ENCODE measurements at places on chromosomes 12 and 14.

DNA sequence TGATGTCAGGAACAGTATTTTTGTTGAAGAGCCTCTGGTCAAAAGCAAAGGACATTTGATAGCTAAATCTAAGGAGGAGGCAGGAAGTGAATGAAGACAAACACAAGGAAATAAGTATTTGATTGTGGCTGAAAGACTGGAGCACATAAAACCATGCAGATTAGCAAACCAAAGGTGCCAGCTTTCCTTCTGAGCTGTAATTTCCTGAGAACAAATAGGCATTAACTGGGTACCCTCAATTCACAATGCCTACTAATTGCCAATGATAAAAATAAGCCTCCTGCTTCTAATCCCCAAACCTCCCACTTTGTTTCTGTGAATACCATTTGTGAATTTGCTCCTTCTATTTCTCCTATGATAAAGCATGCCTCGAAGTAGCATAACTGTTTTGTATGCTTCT is 1279.6 kb upstream of the USP15 start:
- no peaks in the 10 kb centered on the region for H3K27me3 ChIP-seq
- DNase-seq, result no peak
- no peaks in the 10 kb centered on the region for H3K36me3 ChIP-seq
- no peak overlapping the region for H3K27ac ChIP-seq
- no peaks in the 10 kb centered on the region for H3K4me1 ChIP-seq
- no peak overlapping the region for H3K4me3 ChIP-seq

DNA sequence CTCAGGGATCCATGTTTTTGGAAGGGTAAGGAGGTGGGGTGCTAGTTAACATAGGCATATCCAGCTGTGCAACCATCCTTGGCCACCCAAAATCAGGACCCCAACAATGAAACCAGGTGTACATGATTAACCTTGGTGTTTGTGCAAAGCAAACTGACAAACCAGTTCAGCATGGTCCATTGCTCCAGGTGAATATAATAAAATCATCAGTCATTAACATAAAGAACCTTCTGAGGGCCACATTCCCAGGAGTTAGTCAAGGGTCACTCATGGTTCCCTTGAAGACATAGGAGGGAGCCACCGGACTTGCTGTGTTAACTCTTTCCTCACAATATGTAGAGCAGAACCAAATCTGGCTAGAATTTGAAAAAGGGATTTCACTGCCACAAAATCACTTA is 17.8 kb downstream of the SLC38A2 start:
- H3K4me3 ChIP-seq, result no peak overlapping the region
- peaks cover 15% of the 10 kb centered on the region for H3K36me3 ChIP-seq
- no peak overlapping the region for H3K27ac ChIP-seq
- peaks cover 11% of the 10 kb centered on the region for H3K4me1 ChIP-seq

DNA sequence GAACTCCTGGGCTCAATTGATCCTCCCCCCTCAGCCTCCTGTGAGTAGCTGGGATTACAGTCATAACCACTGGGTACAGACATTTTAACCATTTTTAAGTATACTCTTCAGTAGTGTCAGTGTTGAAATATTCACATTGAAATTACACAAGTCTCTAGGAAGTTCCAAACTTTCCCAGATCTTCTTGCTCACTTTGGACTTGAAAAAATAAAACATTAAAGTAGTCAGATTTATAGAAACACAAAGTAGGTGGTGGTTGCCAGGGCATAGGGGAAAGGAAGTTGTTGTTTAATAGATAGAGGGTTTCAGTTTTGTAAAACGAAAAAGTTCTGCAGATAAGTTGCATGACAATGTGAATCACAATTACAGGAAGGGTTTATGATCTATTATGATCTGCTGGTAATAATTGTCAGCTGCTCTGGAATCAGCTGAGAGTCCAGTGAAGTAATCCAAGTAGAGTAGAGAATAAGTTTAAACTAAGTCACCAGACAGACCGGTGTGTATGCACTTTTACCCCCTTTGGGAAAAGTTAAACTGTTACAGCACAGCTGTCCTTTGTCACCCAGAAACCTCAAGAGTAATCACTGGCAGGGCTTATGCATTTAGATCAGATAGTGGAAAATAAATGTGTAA is 27.4 kb downstream of the PCNX1 start:
- peaks cover 39% of the 10 kb centered on the region for H3K4me1 ChIP-seq
- no peak for DNase-seq
- H3K36me3 ChIP-seq, result peaks cover 15% of the 10 kb centered on the region

DNA sequence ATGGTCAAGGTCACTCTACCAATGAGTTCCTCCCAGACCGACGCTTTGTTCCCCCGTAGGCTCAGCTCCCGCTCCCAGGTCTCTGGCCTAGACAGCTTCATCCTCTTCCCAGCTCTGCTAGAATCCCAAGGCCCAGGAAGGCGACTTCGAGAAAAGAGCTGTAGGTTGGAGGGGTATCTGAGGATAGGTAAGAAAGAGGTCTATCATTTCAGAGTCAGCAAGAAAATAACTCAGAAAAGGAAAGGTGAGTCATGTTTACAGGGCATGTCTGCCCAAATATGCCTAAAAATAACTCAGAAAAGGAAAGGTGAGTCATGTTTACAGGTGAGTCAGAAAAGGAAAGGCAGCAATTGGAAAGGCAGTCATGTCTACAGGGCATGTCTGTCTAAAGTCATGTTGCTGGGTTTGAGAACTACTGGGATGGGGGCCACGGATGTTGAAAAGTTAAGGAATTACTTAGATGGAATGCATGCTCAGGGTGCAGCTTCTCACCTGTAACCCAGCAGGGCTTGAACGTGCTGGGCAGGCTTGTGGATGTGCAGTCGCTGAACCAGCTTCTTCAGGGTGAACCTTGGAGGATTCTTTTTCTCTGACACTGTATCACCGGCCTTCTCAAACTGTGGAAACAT is 12.2 kb downstream of the TEP1 start:
- H3K27me3 ChIP-seq, result no peaks in the 10 kb centered on the region
- no peak for DNase-seq
- peak overlapping the region; percentile 42 for H3K27ac ChIP-seq
- peaks cover 15% of the 10 kb centered on the region for H3K4me1 ChIP-seq
- H3K4me3 ChIP-seq, result no peak overlapping the region
- H3K36me3 ChIP-seq, result peaks cover 45% of the 10 kb centered on the region

DNA sequence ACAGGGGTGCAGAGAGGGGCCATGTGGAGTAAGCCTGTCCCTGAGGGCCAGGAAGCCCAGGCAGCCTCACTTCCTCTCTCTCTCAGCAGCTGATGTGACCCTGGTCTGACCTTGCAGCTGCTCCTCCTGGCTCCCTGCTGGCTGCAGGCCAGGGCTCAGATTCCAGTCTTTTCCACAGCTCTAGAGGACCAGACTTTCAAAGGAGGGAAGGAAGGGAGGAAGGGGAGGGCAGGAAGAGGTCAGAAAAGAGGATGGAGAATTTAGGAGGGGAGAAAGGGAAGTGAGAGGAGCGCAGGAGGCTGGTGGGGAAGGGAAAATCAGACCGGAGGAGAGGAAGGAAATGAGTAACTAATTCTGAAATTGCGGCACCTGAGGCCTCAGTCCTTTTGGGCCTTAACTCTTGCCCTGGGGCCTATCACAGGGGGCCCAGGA is 40.9 kb upstream of the VASH1 start:
- H3K36me3 ChIP-seq, result no peaks in the 10 kb centered on the region
- peaks cover 4% of the 10 kb centered on the region for H3K4me1 ChIP-seq
- H3K27me3 ChIP-seq, result peaks cover 11% of the 10 kb centered on the region
- no peak for DNase-seq
- H3K4me3 ChIP-seq, result no peak overlapping the region

DNA sequence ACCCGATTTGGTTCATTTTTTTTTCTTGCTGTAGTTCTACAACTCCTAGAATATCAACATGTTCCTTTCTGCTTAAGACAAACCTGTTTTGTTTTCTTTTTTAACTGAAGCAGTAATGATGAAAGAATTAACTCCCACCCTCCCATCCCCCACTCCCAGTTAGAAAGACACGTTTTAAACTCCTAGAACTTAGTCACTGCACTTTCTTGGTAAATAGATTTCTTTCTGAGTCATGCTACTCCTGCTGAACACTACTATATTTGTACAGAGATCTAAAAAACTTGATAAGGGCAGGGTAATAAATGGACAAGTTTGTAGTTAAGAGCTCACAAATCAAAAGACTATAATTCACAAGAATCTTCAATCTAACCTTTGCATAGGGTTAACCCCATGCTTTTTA is 118.9 kb upstream of the PTPRB start:
- H3K4me1 ChIP-seq, result no peaks in the 10 kb centered on the region
- no peak overlapping the region for H3K4me3 ChIP-seq
- peaks cover 7% of the 10 kb centered on the region for H3K27me3 ChIP-seq
- no peak for DNase-seq
- no peaks in the 10 kb centered on the region for H3K36me3 ChIP-seq

DNA sequence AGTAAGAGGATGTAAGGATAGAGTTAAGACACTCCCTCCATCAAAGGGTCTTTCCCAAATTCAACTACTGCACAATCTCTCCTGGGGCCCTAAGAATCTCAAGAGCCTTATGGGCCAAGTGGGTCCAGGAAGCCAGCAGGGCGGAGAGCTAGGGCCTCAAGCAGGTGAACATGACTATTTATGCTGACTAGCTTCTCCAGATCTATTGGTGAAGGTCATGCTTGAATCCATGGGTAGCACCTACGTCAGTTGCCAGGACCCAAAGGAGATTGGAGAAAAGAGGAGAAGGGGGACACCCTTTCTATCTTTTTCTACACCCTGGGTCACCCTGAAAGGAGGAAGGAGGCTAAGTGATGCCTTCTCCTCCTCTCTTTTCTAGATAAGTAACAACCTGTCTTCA is 534.2 kb upstream of the MIS18BP1 start:
- H3K36me3 ChIP-seq, result no peaks in the 10 kb centered on the region
- H3K27ac ChIP-seq, result no peak overlapping the region
- no peak overlapping the region for H3K4me3 ChIP-seq
- no peak for DNase-seq
- H3K4me1 ChIP-seq, result no peaks in the 10 kb centered on the region
- H3K27me3 ChIP-seq, result no peaks in the 10 kb centered on the region

DNA sequence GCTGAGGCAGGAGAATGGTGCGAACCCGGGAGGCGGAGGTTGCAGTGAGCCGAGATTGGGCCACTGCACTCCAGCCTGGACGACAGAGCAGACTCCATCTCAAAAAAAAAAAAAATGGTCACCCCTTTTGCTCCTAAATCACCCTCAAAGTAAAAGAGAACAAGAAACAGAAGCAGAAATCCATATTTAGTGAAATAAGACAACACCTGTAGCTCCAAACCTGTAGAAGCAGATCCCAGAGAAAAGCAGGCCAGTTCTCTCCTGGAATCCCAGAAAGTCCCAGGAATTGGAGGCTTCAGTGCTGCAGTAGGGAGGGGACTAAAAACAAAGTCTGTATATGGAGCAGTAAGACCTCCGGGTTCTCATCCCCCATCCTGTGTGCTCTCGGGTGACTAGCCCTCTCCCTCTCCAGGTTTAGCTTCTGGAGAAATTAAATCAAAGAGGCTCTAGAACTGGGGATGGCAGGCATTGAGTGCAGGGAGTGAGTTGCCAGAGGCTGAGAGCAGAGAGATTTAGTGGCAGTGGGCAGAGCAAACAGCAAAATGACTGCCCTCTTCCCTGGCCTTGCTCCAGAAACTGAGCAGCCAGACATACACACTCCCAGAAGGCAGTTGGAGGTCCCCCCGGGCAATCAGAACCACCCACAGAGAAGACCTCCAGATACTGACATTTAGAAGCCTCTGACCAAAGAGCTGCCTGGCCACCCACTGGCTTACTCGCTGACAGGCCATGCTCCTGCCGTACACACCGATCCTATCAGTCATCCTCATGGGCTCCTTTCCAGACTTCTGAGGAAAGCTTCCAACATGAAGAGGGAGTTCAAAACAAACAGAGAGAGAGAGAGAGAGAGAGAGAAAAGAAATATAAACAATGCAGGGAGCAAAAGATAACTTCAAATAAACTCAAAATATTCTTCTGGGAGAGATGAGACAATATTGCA is 6.3 kb upstream of the MLXIP start:
- peaks cover 22% of the 10 kb centered on the region for H3K4me1 ChIP-seq
- H3K27ac ChIP-seq, result no peak overlapping the region
- no peak for DNase-seq
- no peak overlapping the region for H3K4me3 ChIP-seq
- H3K36me3 ChIP-seq, result peaks cover 2% of the 10 kb centered on the region

DNA sequence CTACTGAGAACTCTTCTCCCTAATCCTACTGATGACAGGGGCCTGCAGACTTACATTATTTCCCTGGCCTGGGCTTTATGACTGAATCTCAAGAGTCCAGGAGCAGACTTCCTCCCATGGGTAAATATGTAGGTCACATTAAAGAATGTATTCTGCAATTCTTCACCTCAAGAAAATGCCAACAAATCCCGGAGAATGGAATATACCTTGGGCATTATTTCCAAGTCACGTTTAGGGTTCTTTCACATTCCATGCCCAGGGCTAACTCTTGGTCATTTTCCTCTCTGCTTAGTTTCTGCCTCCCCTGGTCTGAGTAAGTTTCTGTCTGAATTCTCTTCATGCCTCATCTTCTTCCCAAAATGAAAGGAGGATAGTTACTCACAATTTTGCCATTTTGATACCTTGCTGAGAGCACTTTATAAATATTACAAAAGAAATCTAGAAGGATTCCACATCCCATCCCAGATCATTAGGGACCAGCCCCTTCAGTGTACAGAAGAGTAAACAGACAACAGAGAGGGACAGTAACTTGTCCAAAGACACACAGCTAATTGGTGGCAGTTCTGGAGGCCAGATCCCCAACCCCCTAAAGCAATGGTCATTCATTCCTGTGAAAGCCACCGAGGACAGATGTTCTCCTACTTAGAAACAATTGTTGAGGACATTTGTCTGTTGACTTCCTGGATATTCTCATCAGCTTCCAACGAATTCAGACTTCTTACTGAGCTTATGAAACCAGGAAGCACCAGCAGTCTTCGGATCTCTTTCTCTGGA is 605 bp downstream of the PAH start:
- peaks cover 8% of the 10 kb centered on the region for H3K4me1 ChIP-seq
- H3K27me3 ChIP-seq, result no peaks in the 10 kb centered on the region
- DNase-seq, result no peak

GRCh38 chr12:20722142-20722541 is 27.0 kb downstream of the SLCO1C1 start:
- no peaks in the 10 kb centered on the region for H3K4me1 ChIP-seq
- no peak overlapping the region for H3K4me3 ChIP-seq

DNA sequence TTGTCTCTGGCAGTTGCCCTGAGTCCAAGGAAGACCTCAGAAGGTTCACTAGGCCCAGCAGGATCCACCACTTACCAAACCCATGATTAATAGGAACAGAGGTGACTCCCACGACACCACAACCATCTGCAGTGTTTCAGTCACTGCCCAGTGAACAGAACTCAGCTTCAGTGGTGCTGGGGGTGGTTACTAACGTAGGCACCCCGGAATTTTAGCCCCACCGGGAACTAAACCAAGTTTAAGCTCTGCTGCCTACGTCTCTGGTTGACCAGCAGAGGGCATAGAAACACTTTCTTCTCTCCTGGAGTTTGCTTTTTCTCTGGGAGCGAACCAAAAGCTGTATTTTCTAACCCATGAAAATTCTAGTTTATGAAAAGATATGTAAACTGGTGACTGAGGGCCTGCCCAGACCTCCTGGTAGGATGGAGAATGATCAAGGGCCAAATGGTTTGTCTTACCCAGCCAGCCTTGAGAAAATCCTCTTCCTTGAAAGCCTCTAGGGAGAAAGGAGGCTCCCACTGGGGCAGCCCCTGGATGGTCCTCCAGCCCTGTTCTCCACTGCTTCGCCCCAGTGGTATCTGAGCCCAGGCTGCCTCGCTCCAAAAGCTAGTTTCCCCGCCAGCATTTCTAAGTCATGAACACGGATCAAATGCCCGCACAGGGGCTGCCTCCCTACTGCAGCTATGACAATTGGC is 379.8 kb downstream of the DPF3 start:
- H3K36me3 ChIP-seq, result no peaks in the 10 kb centered on the region
- H3K4me1 ChIP-seq, result peaks cover 24% of the 10 kb centered on the region
- H3K27ac ChIP-seq, result no peak overlapping the region
- no peak for DNase-seq
- no peak overlapping the region for H3K4me3 ChIP-seq
- H3K27me3 ChIP-seq, result no peaks in the 10 kb centered on the region

All from memory B cell (primary cell).